ENCODE measurements at places on chromosomes 7 and 10. TPM values are rescaled to one million over a fixed set of nuclear protein-coding genes. Genes with fewer than 3 reads are reported as not detected.

TAS2R41 gene
- not detected for total RNA-seq

CRTAC1 gene
- 1.4 TPM for total RNA-seq

LEP gene
- not detected for total RNA-seq

NFKB2 gene
- total RNA-seq, result 44.8 TPM

HECW1 gene
- 17.2 TPM for total RNA-seq

TRIM73 gene
- total RNA-seq, result 2.1 TPM

HMX3 gene
- total RNA-seq, result not detected

GRID1 gene
- 0.22 TPM for total RNA-seq

PPP1R17 gene
- total RNA-seq, result not detected

EPHA1 gene
- 0.07 TPM for total RNA-seq

CLDN4 gene
- total RNA-seq, result 4.8 TPM

POLD2 gene
- total RNA-seq, result 150 TPM

PALD1 gene
- 6.2 TPM for total RNA-seq

HKDC1 gene
- 11.8 TPM for total RNA-seq

FZD8 gene
- 4.9 TPM for total RNA-seq

ITPRID1 gene
- not detected for total RNA-seq

GSTO2 gene
- 2.4 TPM for total RNA-seq

C10orf67 gene
- not detected for total RNA-seq

SCIN gene
- total RNA-seq, result 0.36 TPM

PRF1 gene
- total RNA-seq, result 0.03 TPM

CALML3 gene
- total RNA-seq, result not detected

MKLN1 gene
- total RNA-seq, result 34.3 TPM

CTNNA3 gene
- total RNA-seq, result not detected

C10orf71 gene
- total RNA-seq, result not detected

PPP1R9A gene
- 4.0 TPM for total RNA-seq

RBP3 gene
- total RNA-seq, result not detected

WEE2 gene
- not detected for total RNA-seq

TAS2R5 gene
- 0.37 TPM for total RNA-seq

SEMA3E gene
- 1.7 TPM for total RNA-seq

PDZD7 gene
- total RNA-seq, result 0.67 TPM

NPC1L1 gene
- 0.06 TPM for total RNA-seq

PON1 gene
- 1.3 TPM for total RNA-seq

LRIT1 gene
- not detected for total RNA-seq

TMEM72 gene
- total RNA-seq, result not detected

HSPA12A gene
- total RNA-seq, result 9.3 TPM

CRPPA gene
- 0.75 TPM for total RNA-seq

STOX1 gene
- total RNA-seq, result 0.64 TPM

CHN2 gene
- total RNA-seq, result 0.38 TPM
